ENCODE measurements at places on chromosomes 3 and 15.

DNA sequence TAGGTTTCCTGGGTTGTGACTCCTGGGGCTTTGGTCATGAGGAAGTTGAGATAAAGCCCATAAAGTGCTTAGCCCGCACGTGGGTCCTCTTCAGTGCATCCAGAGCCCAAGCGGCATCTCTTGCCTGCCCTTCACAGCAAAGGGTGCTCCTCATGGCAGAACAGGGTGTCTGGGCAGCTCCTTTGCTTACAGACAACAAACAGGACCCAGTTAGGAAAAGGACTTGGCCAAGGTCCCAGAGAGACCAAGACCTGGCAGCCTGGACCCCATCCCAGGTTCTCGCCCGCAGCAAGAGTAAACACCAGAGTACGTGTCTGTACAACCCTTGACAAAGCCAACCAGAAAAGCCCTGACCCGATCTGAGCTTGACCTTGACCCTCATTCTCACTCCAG, 27.0 kb downstream of the ALS2CL start:
- no peak for DNase-seq

DNA sequence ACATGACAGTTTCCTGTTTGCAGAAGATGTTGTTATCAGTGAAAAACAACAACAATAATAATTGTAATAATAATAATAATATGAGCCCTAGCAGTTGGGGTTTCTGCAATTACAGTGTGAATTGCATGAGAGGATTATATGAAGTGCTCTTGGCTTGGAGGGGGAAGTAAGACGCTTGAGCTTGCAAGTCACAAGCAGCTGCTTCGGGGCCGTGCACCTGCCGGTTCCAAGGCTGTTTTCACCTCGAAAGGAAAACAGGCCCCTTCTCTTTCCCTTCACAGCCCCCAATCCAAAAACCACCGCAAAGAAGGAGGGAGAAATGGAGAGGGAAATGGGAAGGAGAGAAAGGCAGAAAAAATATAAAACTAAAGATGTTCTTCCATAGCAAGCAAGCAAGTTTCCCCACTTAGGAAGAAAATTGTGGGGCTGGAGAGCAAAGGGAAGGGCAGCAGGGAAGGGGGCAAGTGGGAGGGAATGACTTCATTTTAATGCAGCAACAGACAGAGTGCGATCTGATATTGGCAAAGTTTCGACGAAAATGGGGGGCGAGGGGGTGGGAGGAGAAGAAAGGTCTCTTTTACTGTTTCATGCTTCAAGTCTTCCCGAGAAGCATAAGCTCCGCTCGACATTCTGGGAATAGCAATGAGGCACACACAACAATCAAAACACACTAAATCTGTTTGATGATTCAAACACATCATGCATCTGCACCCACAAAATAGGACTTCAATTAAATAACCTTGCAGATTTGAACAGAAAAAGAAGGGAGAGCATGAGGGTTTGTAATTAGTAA, 284.2 kb upstream of the ATP11B start:
- no peak for DNase-seq

GRCh38 chr3:39113291-39113690, 5.8 kb downstream of the TTC21A start:
- no peak for DNase-seq

- DNase-seq, result no peak
Observed at GRCh38 chr3:123351501-123351900, 97.4 kb downstream of the ADCY5 start.

DNA sequence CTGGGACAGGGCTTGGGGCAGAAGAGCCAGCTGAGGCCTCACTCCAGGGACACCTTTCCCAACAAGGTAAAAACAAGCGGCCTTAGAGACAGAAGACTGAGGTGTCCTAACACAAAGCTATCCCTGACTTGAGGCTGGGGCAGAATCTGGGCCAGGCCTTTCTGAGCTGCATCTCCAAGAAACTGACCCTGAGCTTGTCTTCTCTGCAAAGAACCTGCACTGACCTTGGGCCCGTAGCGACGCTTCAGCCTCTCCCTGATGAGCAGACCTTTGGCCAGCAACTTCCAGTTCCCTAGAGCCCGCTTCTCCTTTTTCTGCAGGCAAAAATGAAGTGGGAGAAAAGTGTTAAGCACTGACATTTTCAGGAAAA, 22.2 kb downstream of the TMEM43 start:
- no peak for DNase-seq

DNA sequence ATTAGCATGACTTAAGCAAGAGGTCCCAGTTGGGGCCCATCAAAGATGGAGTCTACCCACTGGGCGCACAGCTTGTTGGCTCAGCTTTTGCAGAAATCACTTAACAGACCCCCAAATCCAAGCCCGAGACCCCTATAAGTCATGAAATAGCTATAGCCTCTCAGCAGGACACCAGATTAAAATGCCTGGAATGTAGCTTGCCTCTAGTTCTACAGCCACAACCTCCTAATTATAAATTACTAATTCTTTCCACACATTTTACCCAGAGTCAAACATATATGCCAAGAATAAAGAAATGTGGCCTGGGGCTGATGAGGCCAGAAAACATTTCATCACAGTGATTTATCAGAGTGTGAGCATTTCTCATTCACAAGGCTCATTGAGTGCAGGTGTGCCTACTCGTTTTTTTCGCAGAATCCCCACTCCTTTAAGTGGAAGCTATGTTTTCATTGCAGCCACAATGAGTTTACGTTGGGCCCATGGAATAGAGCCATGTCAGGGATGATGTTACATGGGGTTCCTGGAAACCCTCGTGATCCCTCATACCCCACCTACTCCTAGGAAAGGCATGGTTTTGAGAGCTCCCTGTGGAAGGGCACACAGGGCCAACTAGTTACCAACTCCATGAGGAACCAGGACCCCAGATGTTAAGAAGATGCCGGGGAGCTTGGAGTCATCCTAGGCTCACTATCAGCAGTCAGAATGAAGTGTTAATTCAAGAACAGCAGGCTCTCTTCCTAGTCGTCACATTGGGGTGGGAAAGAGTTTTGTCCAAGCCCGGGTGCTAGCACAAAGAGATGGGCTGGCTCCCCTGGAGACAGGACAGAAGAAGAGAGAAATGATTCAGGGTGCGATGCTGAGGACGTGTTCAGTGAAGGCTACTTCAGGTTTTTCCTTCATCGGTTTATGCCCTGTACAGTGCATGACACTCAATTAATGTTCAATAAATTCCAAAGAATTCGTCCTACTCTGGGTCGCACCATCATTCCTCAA, 90.2 kb upstream of the ABHD17C start:
- DNase-seq, result no peak

- no peak for DNase-seq
Observed at GRCh38 chr3:118626453-118626852, 408.2 kb downstream of the IGSF11 start.

- no peak for DNase-seq
Observed at GRCh38 chr3:197028728-197029510, 698 bp downstream of the MELTF start.

DNA sequence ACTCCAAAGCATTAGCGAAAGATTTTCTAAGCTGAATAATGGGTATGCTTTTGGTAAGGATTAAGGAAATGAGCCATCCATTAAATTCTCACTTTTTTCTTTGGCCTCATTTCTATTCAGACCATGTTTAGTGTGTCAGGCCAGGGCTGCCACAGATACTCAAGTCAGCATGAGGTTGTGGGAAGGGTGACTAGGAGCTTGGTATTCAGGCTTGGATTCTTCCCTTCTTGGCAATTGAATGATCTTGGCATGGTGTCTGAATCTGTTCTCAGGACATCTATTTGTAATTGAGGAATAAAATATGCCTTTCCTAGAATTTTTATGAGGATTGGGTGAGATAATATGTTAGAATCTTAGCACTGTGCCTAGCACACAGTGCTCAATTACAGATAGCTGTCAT, 11.2 kb downstream of the CCNB2 start:
- no peak for DNase-seq

DNA sequence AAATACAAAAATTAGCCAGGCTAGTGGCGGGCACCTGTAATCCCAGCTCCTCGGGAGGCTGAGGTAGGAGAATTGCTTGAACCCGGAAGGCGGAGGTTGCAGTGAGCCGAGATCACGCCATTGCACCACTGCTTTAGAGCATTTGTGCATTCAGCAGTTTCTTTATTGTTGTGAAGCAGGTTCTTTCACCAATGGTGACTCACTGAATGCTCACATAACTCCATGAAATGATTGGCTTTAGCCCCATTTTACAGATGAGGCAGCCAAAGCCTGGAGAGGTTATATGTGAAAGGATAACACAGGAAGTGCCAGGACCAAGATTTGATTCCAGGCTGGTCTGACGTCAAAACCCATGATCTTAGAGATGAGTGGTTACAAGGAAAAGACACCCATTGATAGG, 195.2 kb downstream of the SLCO3A1 start:
- no peak for DNase-seq

- DNase-seq, result no peak
Observed at GRCh38 chr3:341998-342397, 145.4 kb downstream of the CHL1 start.

GRCh38 chr3:120460862-120461261, 10.1 kb upstream of the FSTL1 start:
- DNase-seq, result no peak

- DNase-seq, result no peak
Observed at GRCh38 chr15:100914876-100915275, 4.3 kb upstream of the LRRK1 start.

GRCh38 chr3:177887475-177887874, 648.8 kb upstream of the KCNMB2 start:
- DNase-seq, result no peak

DNA sequence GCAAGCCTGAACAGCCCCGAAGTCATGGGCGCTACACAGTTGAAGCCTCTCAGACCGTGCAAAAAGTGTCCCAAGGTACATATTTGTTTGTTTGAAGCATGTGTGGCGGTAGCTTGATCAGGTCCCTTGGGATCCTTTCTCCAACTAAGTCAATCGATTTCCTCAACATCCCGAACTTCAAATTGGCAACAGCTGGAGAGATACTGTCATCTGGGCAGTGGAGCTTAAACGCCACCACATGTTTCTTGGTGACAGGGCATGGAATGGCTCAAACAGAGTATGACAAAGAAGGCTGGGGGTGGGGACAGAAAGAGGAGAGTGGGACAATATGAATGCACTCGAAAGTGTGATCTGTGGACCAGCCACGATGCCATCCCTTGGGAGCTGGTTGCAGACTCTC, 84.9 kb upstream of the PSMD6 start:
- DNase-seq, result no peak

DNA sequence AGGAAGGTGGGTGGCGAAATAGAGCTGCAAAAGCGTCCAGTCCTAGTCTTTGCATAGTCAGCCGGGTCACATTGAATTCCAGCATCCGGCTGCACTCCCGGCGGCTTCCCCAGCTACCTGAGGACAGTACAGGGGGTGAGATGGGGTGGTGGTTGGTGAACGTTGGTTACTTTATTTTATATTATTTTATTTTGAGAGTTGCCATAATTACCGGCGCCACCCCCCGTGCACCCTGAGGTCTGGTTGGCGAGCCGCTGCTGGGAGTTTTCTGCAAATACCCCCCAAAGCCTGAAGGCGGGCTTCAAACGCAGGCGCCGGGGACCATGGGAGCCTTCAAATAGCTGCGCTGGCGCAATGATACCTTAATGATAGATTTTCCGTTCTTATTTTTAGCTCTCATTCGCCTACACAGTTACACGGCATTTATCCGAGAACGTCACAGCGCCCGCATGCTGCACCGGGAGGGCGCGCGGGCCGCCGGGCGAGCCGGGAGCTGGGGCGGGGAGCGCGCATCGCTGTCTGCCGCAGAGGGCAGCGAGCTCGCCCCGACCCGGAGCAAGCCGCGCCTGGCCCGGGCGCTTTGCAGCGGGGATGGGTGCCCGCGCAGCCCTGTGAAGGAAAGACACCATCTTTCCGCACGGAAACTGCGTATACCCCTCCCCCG, 756 bp upstream of the RASGRF1 start:
- no peak for DNase-seq

GRCh38 chr3:112769286-112769978, 77.2 kb downstream of the CD200R1L start:
- no peak for DNase-seq

GRCh38 chr3:39350714-39351113, 21.2 kb downstream of the CCR8 start:
- no peak for DNase-seq
